ENCODE measurements at places on chromosomes 2 and 18.

DNA sequence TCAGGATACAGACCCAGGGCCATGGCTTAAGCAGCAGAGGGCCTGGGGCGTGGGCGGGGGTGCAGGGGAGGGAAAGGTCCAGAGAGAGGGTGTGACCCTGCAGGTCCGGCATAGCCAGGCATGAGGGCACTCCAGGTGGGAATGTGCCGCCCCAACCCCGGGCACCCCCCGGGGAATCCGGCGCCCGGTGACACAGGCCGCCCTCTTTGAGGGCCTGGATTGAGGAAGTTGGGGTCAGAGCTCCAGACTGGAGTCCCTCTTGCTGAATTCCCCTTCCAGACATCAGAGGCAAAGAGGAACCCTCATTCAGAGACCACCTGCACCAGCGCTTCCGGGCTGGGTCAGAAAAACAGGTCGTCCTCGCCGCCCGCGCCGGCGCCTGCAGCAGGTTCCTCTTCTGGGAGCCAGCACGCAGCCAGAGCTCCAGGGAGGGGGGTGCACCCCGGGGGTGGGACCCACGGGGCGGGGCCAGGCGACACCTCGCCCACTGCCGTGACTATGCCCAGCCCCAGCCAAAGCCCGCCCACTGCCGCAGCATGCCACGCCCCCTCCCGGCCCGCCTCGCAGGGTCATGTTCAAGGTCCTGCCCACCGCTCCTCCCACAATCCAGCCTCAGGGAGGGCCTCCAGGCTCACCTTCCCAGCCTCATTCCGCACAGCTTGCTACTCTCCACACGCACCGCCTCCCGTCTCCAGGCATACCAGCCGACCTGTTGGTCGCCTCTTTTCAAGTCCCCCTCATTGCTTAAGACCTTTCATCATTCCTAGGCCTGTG, 98.3 kb upstream of the ID2 start:
- peak; percentile 96 for DNase-seq

- DNase-seq: peak; percentile 77
Measured at GRCh38 chr2:30225131-30225762, 6.1 kb upstream of the LBH start.

DNA sequence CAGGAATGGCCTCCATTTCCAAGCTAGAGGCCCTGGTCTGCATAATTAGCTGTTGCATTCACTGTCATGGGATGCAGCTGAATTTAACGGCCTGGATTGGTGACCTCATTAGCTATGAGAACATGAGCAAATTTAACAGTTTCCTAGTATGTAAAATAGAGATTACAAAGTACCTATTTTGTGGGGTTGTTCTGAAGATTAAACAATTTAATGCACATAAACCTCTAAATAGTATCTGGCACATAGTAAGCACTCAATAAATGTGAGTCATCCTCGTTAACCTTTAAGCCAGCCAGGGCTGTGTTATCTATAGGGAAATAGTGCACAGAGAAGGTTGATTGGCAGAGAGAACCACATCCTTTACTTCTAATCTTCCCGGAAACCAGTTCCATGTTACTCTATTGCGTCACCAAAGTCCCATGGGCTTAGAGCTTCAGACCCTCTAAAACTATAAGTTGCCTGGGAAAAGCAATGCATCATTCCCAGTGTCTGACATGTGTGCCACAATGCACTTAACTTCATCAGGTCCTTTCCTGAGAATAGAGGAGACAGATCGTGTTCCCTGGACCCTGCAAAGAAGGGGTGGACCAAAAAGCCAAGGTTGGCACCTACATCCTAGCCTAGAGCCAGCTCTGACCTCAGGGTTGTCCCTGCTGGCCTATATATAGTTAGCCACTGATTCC, 196.5 kb downstream of the LNPK start:
- no peak for DNase-seq

DNA sequence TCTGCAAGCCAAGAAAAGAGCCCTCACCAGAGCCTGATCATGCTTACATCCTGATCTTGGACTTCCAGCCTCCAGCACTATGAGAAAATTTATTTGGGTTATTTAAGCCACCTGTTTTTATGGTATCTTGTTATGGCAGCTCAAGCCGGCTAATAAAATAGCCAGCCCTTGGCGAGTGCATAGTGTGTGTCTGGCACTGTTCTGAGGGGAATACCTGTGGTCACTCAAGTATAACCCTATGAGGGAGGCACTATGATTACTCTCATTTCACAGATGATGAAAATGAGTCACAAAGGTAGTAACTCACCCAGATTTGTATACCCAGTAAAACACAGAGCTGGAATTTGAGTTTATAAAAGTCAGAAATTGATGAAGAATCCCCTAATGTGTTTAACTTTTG, 556.9 kb upstream of the SETBP1 start:
- no peak for DNase-seq

DNA sequence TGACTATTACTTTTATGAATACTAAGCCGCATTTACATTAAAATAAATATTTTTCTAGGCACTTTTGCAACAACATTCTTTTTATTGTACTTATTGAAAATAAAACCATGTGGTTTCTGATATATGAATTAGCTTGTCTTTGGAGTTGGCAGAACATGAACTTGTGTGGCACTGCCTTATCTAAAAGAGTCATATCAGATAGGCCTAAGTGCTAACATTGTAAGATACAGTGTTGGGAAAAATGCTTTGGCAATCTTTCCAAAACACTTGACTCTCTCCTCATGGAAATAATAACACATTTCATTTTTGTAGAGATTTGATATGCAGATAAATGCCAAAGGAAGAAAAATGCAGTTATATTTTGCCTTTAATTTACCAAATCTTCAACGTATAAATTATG, 191.7 kb downstream of the ERBB4 start:
- DNase-seq: no peak

DNA sequence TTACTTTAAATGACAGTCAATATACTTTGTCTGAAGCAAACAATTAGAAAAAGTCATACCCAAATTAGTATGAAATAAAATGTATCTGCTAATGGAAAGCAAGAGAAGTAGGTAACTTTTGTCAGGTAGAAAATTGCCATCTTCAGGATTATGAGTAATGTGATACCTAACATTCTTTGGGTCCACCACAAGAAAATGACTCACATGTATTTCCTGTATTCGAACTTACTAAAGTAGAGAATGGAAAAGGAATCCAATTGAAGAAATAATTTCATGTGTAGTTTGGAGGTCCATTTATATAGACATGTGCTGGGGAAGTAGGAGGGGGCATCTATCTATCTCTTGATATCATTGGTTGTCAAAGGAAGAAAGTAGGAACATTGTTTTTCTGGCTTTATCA, 636.2 kb upstream of the CHAC2 start:
- DNase-seq: no peak

- no peak for DNase-seq
Measured at GRCh38 chr2:64311948-64312621, 141.9 kb upstream of the LGALSL start.

DNA sequence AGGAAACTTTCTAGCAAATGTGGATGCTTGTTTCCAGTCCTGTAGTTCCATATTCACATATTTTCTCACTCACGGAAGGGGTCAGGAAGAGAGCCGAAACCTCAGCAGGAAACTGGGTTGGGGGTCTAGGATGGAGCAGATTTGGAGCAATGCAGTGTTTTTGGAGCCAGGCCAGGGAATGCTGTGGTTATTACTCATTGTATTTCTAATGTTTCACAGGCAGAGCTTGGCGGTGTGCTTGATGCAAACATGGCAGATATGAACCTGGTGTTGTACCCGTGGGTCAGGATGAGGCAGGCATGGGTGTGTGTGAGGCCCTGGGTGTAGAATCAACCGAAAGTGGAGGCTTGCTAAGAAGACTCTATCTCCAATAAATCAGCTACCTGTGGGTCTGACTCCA, 34.6 kb upstream of the ACKR3 start:
- DNase-seq: no peak

- no peak for DNase-seq
Measured at GRCh38 chr2:126664234-126664633, 8.3 kb downstream of the GYPC start.

GRCh38 chr2:69955029-69955428, 6.4 kb downstream of the ASPRV1 start:
- no peak for DNase-seq

GRCh38 chr2:20159411-20160070, 65.4 kb downstream of the SDC1 start:
- DNase-seq: no peak

GRCh38 chr2:115285416-115285815, 843.0 kb downstream of the DPP10 start:
- DNase-seq: no peak

DNA sequence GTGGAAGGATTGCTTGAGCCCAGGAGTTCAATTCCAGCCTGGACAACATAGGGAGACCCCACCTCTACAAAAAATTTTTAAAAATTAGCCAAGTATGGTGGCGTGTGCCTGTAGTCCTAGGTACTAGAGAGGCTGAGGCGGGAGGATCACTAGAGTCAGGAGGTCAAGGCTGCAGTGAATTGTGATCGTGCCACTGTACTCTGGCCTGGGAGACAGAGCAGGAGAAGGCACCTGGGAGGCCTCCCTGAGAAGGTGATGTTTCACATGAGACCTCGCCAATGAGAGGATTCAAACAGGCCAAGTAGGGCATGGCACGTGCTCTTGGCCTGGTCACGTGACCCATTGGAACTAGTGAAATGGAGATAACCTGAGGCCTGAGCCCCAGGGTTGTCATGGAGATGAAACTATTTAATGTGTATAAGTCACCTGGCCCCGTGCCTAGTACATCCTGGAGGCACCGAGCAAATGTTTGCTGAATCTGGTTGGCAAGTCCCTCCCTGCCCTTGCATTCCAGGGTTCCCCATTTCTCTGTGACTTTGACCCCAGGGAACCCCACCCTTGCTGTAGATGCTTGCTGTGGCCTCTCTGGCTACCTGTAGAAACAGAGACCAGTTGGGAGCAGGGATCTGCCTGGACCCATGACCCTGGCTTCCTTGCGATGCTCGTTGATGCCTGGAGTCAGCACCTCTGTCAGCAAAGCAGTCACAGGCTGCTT, 26.1 kb upstream of the ROCK2 start:
- no peak for DNase-seq

DNA sequence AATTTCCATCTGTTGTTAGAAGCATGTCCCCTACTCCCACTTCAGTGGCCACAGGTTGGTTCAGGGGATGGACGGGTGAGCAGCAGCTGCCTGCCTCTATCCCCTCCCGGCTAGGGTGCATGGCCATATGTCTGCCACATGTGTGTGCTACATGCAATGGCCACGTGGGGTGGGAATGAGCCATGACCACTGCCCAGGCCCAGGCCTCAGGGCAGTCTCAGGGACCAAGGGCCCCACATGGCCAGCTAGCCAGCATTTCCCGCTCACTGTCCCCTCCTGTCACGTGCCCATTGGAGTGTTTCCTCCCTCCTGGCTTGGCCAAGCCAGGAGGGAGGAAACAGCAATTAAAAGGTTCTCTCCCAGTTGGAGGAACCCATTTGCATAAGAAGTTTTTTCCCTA, 117.1 kb downstream of the KCNS3 start:
- no peak for DNase-seq

- no peak for DNase-seq
Measured at GRCh38 chr2:128589681-128590080, 271.0 kb upstream of the HS6ST1 start.

- DNase-seq: no peak
Measured at GRCh38 chr18:58454406-58455061, 174.4 kb downstream of the ALPK2 start.

DNA sequence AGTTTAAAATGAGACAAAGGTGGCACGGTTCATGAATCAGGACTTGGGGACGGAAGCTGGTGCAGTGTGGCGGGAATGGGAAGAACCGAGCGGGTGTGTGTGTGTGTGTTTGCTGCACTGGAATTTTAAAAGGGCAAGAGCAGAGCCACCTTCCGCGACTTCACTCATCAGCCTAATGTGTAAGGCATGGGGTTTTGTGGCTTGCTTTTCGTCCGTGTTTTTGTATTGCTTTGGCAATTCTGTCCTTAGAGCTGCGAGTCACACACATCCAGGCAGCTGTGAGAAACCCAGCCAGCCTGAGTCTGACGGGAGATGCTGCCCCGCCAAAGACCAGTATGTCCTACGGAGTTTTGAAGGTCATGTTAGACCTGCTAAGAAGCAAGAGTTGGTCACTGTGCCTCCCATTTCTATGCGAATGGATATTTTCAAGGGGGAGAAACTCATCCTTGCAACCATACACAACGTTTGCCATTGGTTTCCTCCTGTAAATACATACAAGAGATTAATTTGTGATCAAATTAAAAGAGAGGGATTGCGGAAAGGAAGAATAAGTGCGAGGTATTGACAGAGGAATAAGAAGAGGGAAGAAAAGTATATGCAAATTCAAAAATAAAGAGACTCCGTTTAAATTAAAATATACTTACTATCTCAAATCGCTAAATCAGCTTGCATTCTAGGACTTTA, 665 bp upstream of the CACNB4 start:
- peak; percentile 58 for DNase-seq

DNA sequence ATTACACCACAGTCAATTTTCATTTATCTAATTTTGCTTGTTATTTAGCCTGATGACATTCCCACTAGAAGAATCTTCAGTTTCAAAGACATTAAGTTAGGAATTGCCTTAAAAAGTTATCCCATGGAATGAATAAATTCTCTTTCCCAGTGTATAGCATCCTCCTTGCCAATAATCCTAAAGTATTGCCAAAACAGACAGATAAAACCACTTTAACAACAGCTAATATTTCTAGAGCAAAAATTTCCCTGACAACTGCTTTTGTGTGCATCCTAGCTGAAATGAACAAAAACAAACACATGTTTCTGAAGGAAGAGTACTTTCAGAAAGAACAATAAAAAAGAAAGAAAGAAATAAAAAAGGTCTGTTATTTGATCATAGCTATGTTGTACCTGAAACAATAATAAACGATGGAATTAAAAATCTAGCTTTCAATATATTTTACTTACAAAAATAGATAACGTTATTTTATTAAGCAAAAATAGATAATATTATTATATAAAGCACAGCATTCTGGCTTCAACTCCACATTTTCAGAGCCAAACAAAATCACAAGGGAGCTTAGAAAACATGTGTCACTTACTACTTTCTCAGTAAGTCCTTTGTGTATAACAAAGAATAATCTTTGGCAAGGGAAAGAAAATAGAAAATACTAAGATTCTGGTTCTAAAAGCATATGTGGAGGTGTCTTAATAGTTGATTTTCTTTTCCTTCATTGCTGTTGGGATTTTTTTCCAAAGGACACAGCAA, 939.0 kb upstream of the CRIM1 start:
- no peak for DNase-seq

- no peak for DNase-seq
Measured at GRCh38 chr2:179068991-179069643, 19.2 kb upstream of the CCDC141 start.

GRCh38 chr18:50186385-50186784, 8.6 kb downstream of the MYO5B start:
- DNase-seq: no peak

DNA sequence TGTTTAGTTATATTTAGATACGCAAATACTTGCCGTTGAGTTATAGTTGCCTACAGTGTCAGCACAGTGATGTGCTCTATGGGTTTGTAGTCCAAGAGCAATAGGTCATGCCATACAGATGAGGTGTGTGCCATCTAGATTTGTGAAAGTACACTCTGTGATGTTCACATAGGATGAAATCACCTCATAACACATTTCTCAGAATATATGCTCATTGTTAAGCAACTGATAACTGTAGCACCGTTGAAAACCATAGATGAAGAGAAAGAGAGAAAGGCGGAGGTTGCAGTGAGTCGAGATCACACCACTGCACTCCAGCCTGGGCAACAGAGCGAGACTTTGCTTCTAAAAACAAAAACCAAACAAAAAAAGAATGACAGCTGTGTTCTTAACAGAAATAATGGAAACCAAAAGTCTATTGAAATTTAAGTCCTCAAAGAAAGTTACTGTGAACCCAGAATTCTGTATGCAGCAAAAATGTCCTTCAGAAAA, 9.5 kb downstream of the DGKD start:
- DNase-seq: no peak

GRCh38 chr2:24915175-24915574, 4.9 kb downstream of the ADCY3 start:
- DNase-seq: no peak

- DNase-seq: no peak
Measured at GRCh38 chr2:130827502-130828251, 9.0 kb upstream of the ARHGEF4 start.

Data from activated CD8-positive, alpha-beta memory T cell treated with anti-CD3 and anti-CD28 coated beads for 24 hours (primary cell).